ENCODE measurements at places on chromosomes 16 and 17. TPM values are rescaled to one million over a fixed set of nuclear protein-coding genes. Genes with fewer than 3 reads are reported as not detected.

ARL4D gene
- 9.1 TPM for total RNA-seq

KRT25 gene
- not detected for total RNA-seq

MSLN gene
- not detected for total RNA-seq

P2RX1 gene
- total RNA-seq: 1.3 TPM

MMP2 gene
- total RNA-seq: 781 TPM

KCNJ2 gene
- 3.9 TPM for total RNA-seq

TNS4 gene
- not detected for total RNA-seq

SCIMP gene
- total RNA-seq: 17.0 TPM

CIITA gene
- 65.0 TPM for total RNA-seq

INCA1 gene
- 1.1 TPM for total RNA-seq

Measured in subcutaneous adipose tissue (tissue), 4 donors.